ENCODE measurements at places on chromosomes 4 and X.
A peak's percentile ranks its signal among the peaks of the same experiment; 100 is the strongest.

- DNase-seq: no peak
Observed at GRCh38 chr4:89914609-89915550, 20.2 kb downstream of the MMRN1 start.

DNA sequence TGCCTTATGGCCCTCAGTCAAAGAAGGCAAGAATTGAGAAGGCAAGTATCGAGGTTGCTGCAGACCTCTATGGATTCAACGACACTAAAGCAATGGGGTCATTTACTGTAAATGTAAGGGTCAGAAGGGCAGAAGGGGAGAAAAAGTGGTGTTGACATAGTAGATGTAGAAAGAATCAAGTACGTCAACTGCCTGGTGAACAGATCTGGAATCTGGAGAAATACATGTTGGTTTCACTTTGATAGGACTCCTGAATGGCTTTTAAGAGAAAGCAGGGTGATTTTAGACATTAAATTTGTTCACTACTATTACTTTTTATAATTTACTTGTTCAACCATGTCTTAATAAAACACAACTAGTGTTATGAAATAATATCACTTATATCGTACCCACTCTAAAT is 81.3 kb upstream of the FSTL5 start:
- DNase-seq: no peak

DNA sequence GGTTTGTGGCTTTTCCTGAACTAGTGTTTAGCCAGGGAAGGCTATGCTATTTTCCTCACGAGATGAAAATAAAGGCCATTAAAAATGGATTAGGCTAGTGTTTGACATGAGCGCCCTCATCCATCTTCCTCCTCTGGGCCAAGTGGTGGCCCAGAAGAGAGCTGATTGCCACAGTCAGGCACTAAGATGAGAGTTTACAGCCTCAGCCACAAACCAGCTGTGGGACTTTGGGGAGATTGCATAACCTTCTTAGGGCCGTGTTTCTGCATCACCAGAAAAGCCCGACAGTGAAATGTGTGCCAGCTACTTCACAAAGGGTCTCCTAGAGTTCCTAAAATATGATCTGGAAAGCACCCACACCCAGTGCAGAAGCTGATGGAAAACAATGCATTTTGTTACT is 42.3 kb upstream of the LNX1 start:
- DNase-seq: peak; percentile 87

- DNase-seq: no peak
Observed at GRCh38 chr4:15233264-15233597, 194.6 kb upstream of the C1QTNF7 start.

DNA sequence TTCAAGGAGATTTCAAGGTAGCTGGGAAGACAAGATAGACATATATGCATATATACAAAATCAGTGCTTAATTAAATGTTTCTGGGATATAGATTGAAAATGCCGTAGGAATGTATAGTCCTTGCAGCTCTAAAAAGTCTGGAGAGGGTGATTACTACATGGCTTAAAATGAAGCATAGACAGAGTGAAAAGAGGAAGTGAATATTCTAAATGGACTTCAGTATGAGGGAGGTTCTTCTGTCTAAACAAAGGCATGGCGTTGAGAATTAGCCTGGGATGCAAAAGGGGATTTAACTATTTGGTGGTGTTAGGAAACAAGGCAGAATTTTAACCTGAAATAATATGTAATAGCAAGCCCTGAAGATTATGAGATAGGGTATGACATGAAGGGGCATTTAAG is 141.5 kb upstream of the FRMPD4 start:
- peak; percentile 3 for DNase-seq

Measured in NB4 (cell line).